Stimulated activated CD4-positive, alpha-beta T cell treated with anti-CD3 and anti-CD28 coated beads, Interleukin-15, amount 100 ng/mL, for 1 hour (primary cell): ENCODE measurements at places on chromosomes 6 and 20.

- DNase-seq: no peak
These were observed 340.2 kb downstream of the TBC1D32 start for GRCh38 chr6:120993929-120994572.

- DNase-seq: no peak
These were observed 47.0 kb downstream of the TFEB start for GRCh38 chr6:41688256-41688965.

DNA sequence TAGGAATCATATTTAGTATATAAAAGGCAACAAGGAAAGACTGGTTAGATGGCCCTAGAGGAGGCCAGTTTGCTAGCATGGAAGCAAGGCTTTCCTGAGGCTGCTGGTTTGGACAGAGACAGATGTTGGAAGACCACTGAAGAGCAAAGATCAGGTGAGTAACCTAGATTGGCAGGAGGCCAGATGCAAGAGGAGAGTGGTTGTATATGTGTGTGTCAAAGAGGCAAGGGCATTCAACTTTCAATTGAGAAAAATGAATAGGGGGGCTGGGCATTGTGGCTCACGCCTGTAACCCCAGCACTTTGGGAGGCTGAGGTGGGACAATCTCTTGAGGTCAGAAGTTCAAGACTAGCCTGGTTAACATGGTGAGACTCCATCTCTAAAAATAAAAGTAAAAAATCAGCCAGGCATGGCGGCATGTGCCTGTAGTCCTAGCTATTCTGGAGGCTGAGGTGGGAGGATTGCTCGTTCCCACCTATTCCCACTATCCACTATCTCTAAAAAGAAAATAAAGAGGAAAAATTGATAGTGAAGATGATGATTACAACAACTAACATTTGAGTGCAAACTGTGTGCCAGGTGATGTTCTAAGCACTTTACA, 79.8 kb downstream of the PRDM1 start:
- no peak for DNase-seq

GRCh38 chr20:62678553-62678952, 30.1 kb upstream of the NTSR1 start:
- no peak for DNase-seq

GRCh38 chr20:3221398-3222226, 12.3 kb downstream of the ITPA start:
- DNase-seq: no peak

DNA sequence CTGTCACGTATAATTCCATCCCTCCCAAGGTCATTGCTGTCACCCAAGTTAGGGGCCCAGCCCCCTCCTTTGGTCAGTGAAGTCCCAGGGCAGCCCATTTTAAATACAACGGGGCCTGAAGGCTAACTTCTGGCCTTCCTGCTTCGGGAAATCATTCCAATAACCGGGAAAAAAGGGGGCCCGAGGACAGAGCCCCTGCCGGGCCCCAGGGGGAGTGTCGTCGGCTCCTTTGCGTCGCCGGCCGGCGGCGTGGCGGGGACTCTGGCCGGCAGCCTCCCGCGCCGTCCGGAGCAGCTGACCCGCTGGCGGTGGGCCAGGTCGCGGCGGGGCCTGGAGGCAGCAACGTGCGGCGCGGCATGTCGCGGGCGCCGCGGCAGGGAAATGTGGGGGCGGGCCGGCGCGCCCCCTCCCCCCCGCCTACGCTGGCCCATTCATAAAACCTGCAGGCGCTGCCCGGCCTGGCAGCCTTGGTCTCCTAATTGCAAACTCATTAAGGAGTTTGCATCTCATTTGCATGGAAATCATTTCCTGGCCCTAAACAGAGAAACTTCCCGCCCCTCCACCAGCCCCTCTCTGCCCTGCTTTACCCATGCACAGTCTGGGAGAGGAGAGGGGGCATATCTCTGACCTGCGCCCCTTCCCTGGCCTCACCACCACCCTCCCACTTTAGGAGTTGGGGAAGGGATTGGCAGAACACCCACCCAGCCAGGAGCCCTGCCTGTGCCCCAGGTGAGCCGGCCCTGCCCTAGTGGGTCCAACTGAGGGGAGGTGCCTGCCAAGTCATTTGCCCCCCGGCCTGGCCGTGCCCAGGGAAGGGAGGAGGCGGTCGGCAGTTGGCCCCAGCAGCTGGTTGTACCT, 50.7 kb downstream of the MRPL14 start:
- DNase-seq: no peak

GRCh38 chr20:51493346-51493791, 49.1 kb downstream of the NFATC2 start:
- DNase-seq: no peak

DNA sequence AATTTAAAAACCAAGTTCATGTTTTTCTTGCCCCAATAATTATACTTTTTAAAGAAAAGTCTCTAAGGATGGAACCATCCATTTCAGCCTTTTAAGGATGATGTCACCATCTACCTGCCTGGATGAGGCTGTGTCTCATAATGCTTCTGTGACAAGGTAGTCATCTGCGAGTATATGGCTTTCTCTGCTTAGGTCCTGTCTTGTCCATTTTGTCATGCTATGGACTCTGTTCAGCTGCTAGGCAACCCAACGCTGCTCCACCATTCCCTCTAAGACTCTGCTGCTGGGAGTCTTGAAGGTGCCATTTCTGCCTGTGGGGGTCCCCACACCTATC, 459.8 kb upstream of the RUNX2 start:
- no peak for DNase-seq

GRCh38 chr6:99091985-99092384, 144.2 kb upstream of the FBXL4 start:
- DNase-seq: no peak

GRCh38 chr6:32192608-32193039, at the start of gene GPSM3:
Gene GPSM3, minus strand, starts transcription at chr6:32192643. Its CDS starts 130 bp downstream, at chr6:32192513.
- DNase-seq: no peak

DNA sequence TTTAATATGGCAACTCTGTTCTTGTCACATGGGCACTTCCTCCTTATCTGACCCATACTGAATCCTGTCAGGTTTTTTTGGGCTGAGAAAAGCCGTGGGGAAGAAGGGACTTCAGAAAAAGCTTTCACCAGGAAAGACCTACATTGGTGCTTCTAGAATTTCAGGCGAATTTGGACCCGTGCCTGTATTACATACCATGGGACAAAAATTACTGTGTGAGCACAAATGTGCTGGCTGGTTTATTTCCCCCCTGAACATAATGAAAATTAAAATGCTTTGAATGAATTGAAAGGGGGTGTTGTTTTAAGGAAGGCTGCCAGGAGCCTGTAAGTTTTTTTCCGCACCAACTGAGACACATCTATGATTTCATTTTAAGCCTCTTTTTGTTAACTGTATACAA, 29.6 kb downstream of the CAP2 start:
- DNase-seq: no peak

DNA sequence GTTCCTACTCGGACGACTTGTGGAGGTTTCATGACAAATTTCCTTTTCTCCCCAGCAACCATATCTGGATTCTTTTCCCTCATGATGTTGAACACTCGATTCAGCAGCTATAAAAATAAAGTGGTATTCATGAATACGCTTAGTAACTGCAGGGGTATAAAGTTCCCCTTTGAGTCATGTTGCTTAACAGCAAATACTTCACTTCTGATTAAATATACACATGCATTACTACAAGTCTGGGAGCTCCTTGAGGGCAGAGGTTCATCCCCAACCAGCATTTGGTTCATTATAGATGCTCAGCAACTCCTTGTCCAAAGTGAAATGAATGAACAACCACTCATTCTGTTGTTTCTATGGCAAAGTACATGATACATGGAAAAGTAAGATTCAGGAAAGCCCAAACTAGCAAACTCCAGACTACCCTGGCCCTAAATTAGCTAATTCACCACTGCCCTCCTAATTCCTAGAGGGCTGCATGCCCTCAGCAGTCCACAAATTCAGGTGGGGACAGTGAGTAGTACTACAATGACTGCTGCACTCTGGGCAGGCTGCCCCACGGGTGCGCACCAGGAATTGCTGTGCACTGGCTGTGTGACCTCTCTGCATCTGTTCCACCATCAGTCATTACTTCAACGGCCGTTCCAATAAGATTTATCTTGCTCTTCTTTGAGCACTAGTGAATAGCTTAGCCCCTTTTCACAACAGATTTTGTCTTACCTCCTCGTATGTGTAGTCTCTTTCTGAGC, 15.2 kb downstream of the EIF2S2 start:
- DNase-seq: no peak

DNA sequence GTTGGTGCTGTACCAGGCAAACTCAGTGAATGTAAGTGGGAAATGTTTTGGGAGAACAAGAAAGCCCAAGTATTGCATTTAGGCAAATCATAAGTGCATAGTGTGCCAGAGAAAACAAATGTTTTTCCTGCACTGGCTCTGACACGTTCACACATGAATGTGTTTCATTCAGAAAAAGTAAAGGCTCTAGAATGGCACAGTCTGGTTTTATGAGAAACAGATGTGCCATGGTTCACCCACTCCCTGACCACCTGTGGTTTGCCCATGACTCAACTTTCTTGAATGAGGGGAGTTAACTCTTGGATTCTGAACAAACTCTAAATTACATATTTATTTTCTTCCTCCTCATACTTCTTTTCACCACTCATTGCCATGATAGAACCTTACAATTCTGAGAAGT, 126.9 kb downstream of the KCNQ5 start:
- no peak for DNase-seq
